CD4-positive, alpha-beta T cell treated with Interleukin-6 at 100 ng/mL for 8 hours (primary cell): ENCODE measurements at places on chromosomes 6 and 20.

DNA sequence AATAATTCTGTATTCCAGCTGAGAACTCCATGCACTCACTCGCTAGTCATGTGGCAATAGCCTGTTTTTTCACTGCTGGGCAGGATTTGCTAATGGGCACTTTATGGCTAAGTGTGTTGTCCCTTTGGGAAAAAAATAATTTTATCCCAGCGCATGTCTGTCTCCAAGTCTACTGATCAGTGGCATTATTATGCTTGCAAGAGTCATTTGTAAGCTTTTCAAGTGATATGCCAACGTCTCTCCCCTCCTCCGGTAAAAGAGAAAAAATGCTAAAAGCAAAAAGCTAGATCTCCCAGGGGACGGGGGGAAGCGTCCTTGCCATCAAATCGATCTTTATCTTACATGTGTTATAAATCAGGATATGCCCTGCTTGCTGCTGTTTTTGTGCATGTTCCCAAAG, 407.7 kb downstream of the CDH26 start:
- DNase-seq: no peak

DNA sequence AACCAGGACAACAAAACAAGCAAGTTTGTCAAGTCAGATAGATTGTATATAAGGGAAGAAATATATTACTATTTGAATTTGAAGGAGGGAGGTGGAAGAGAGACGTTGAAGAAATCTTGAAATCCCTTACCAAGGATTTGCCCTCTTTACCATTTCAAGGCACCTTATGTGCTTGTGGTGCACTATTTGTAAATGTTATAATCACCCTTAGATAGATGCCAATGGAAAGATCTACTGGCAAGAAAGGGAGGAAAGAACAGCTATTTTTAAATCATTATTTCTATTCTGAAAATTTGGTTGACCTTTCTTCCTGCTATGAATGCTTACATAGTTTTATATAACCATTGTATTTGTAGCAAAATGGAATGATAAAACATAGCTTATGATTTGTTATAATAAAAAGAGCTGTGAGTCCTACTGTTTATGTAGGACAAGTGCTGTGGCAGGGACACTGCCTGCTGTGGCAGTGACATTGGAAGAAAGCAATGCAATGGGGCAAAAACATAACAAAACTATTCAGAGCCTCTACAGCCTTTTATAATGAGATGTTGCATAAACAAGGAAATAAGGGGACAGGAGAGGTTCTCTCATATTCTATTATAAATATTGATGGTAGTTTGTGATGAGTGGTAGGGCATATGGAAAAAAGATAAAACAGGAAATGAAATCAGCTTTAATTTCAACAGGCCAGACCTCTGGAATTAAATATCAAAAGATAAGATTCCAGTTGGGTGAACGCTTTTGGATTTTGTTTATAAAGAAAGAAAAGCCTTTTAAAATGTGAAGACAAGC, 1145.2 kb upstream of the GJE1 start:
- no peak for DNase-seq

DNA sequence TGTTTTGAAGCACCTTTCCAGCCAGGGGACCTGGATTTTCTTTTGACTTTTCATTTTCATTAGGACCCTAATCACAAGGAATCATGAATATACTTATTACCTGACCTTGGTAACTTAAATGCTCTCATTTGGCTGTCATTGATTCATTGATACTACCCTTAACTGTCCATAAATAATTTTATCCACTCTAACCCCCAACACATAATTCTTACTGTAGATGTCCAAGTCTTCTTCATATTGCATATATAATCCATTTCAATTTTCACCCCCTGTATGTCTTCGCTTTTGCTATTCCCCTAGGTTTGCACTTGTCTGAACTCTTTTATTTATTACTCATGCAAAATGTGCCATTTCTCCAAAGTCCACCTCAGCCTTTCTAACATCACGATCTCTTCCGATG, 602.9 kb downstream of the MMUT start:
- no peak for DNase-seq

- no peak for DNase-seq
Measured at GRCh38 chr6:149387779-149388512, 12.1 kb upstream of the SUMO4 start.

- no peak for DNase-seq
Measured at GRCh38 chr20:32577657-32578056, 7.5 kb downstream of the NOL4L start.

GRCh38 chr20:53990768-53991450, 79.5 kb downstream of the BCAS1 start:
- DNase-seq: no peak

GRCh38 chr6:15498640-15499039, 164.2 kb downstream of the DTNBP1 start:
- DNase-seq: no peak

DNA sequence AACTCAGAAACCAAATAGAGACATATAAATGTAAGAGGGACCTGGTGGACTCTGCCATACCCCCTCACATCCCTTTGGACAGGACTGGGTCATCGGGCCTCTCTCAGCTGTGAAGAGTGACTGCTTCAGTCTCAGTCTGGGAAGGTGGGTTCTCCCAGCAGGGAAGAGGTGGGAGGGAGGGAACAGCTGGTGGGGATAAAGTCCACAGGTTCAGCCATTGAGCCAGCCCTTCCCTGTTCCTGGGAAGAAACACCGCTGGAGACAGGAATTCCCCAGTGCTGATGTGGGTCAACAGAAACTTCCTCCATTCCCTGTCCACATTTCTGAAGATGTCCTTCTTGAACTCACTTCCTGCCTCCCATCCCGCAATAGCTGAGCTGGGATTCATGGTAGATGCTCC, 209.2 kb upstream of the PMEPA1 start:
- no peak for DNase-seq

- DNase-seq: no peak
Measured at GRCh38 chr6:118895261-118895560, 1.3 kb downstream of the ASF1A start.

DNA sequence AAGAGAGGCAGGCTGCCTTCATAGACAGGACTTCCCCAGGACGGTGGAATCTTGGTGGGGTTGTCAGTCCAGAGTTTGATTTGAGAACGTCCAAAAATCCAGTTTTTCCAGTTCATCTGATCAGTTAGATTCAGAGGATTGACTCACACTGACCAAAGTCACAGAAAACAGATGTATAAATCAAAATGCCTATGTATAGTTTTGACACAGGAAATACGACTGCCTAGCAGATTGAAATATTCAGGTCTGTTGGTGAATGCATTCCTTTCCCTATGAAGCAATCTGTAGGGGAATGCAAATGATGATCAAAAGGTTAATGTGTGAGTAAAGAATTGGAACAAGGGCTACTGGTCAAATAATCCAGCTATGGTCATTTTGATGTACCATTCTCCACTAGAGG, 29.7 kb upstream of the GFOD1 start:
- DNase-seq: no peak

- no peak for DNase-seq
Measured at GRCh38 chr20:63354636-63355350, 6.4 kb downstream of the CHRNA4 start.

DNA sequence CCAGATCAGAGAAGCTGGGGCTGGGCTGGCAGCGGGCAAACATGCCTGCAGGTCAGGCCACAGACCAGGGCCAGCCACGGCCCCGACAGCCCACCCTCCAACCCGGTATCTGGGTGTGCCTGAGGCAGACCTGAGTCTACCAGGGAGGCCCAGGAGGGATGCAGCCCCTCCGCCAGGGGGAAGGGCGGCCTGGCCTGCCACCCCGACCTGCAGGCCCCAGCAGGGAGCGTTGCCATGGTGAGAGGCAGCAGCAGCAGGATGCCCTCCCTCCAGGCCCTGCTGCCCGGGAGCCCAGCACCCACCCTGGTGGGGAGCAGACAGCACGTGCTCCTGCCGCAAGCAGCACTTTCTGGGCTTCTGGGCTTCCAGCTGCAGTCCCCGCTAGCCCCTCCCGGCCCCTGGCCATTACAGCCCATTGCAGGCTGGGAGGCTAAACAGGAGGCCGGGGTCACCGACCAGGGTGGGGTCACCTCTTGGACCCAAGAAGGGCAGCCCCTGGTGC, 3.8 kb upstream of the EEF1A2 start:
- DNase-seq: no peak

DNA sequence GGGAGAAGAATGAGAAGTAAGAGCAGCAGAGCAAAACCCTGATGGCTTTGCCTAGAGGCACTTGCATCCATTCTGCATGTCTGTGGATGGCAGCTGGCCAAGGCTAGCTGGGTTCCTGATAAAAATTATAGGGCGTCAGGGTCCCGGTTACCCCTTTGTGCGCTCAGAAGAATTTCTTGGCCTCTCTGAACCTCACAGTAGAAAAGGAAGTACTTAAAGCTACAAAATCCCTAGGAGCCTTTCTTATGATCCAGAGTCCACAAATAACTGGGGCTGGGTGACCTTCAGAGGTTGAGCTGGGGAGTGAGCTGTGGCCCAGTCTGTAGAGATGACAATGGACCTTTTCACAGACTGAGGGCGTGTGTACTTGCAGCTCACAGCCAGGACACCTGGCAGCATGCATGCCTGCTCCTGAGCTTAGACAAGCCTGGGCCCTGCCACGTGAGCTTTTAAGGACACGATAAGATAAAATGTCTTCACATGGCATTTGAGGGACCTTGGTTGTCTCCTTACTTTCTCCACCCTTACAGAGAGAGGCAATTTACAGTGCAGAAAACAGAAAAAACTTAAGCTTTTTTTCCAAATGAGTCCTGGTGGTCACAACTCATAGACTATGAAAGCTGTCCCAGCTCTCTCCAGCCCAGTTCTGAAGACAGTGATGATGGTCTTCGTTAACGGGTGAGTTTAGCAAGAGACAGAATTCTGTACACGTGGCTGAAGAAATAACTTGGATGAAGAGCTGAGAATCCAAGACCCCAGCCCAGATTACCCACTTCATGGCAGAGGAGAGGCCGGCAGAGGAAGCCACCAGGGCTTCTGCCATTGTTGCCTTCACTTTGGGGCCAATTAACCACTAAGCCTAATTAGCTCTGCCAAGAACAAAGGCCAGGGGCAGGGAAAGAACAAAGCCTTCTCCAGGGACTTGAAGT, 50.3 kb downstream of the FOXA2 start:
- DNase-seq: no peak

- DNase-seq: no peak
Measured at GRCh38 chr6:135286962-135287538, 105.9 kb downstream of the MYB start.

- DNase-seq: no peak
Measured at GRCh38 chr6:24980507-24981385, 45.0 kb upstream of the RIPOR2 start.

DNA sequence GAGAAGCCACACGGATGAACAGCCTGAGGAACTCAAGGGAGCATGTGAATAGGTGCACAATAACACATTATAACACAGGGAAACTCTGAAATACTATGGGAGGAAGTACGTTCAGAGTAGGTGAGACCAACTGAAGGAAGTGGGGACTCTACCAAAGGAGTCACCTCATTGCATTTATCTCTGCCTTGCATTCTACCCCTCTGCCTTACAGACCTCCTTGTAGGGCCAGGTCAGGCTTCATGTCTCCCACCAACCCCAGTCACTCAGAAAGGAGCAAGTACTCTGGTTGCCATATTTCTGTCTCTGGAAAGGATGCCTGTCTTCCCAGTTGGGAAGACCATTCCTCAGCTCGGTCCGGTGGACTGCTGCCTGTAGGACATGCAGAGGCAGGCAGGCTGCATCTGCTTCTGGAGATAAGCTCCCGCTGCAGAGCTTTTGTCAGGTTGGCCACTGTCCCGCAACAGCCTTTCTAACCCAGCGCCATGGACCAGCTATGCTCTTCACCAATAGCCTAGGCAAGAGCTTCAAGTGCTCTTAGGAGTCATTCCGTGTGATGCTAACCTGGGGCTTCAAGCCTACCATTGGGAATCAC, 51.6 kb upstream of the ASIP start:
- DNase-seq: no peak

GRCh38 chr6:42197555-42198362, 3.0 kb upstream of the GUCA1B start:
- DNase-seq: no peak

DNA sequence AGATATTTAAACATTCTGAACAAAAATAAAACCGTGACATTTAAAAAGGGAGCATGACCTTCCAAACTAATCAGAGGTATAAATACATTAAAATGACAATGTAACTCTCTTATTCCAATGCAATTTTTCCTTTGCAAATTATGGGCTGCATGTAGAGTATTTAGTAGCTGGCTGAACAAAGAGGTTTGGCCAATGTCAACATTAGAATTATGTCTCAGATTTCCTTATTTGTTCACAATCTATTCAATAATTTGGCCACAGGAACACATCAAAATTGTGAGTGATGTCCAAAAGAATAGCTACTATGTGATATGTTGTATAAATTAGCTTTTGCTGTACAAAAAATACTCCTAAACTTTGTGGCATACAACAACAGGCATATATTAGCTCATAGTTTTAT, 580.0 kb upstream of the MARCKS start:
- no peak for DNase-seq

DNA sequence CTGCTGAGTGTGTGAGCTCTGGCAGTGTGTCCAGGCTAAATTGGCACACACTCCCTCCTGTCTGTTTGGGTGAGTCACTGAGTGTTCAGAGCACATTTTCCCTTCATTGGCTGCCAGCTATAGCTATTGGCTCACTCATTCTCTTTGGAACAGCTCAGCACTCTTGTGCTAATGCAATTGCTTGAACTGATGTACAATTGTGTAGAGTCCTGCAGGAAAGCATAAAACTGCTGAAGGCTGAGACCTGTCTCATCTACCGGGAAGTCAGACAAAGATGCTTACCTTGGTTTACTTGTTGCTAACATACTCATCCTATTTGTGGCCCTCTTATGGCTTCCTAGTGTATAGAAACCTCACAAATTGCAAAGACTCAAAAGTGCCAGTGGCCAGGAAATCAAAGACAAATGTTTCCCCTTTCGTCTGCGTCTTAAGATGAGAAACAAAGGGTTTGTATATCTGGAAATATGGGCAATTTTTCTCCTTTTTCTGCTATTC, 351.0 kb downstream of the BCKDHB start:
- DNase-seq: no peak

DNA sequence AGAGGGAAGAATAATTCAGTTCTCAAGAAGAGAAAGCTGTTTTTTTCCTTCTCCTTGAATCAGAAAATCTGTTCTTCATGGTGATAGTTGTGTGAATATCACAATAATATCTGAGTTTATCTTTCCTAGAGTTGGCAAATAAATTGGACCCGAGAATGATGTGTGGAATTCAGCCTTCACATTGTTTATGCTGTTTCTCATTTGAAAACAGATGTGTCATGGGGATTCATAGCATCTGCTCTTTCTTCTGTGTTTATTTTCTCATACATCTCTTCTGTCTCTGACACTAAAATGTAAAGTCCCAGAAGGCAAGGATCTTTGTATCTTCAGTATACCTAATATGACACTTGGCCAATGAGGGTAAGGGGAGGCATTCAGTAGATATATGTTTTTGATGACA, 103.6 kb upstream of the SGK1 start:
- no peak for DNase-seq

GRCh38 chr6:104995989-104996617, 39.2 kb downstream of the LIN28B start:
- no peak for DNase-seq
